ENCODE measurements at places on chromosomes 1 and 21. TPM values are rescaled to one million over a fixed set of nuclear protein-coding genes. Genes with fewer than 3 reads are reported as not detected.

Gene TMEM125
- total RNA-seq = 19.7 TPM

- H3K4me1 ChIP-seq = peaks cover 35% of the 10 kb centered on the region
- peak overlapping the region; percentile 83 for H3K4me3 ChIP-seq
- DNase-seq = peak; percentile 82
- peaks cover 12% of the 10 kb centered on the region for H3K27me3 ChIP-seq
- no peak overlapping the region for H3K27ac ChIP-seq
Observed at GRCh38 chr21:31557421-31558188, 101.9 kb upstream of the SOD1 start.

DNA sequence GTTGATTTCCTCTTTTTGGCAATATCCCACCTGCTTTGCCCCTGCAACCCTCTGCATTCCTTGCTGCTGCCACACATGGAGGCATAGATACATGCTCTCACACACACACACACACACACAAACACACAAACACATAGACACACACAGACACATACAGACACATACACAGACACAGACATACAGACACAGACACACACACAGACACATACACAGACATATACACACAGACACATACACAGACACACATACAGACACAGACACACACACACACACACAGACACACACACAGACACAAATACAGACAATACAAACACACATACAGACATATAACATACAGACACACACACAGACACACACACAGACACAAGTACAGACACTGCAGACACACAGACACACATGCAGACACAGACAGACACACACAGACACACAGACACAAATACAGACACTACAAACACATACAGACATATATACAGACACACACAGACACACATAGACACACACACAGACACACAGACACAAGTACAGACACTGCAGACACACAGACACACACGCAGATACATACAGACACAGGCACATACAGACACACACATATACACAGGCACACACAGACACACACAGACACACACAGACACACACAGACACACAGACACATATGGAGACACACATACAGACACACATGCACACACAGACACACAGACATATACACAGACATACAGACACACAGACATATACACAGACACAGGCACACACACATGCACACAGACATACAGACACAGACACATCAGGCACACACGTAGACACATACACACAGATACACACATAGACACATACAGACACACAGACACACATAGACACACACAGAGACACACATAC lies 83.3 kb downstream of the MAP3K7CL start:
- no peaks in the 10 kb centered on the region for H3K4me1 ChIP-seq
- no peaks in the 10 kb centered on the region for H3K27me3 ChIP-seq
- H3K27ac ChIP-seq = no peak overlapping the region
- no peak overlapping the region for H3K4me3 ChIP-seq
- no peak for DNase-seq

DNA sequence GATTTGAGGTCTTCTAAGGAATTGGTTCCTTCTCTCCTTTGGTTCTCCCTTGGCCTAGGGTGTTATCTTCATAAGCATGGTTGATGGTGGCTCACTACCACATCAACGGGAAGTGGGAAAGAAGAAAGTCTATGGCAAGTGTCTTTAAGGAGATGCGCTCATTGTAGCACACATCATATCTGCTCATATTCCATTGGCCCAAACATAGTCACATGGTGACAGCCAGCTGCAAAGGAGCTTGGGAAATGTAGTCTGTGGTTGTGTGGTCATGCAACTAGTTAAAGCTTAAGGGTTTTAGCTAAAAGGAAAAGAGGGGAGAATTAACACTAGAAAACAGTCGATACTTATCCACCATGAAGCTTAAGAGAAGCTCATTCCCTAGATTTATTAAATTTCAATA lies 11.4 kb upstream of the MRPS6 start:
- peaks cover 15% of the 10 kb centered on the region for H3K27me3 ChIP-seq
- no peak overlapping the region for H3K4me3 ChIP-seq
- peak; percentile 61 for DNase-seq
- no peaks in the 10 kb centered on the region for H3K4me1 ChIP-seq
- no peak overlapping the region for H3K27ac ChIP-seq

- H3K4me1 ChIP-seq = no peaks in the 10 kb centered on the region
- no peak overlapping the region for H3K27ac ChIP-seq
- no peaks in the 10 kb centered on the region for H3K36me3 ChIP-seq
- no peak for DNase-seq
- no peaks in the 10 kb centered on the region for H3K27me3 ChIP-seq
- no peak overlapping the region for H3K4me3 ChIP-seq
Observed at GRCh38 chr1:119394085-119394484, 20.9 kb upstream of the HSD3B2 start.

DNA sequence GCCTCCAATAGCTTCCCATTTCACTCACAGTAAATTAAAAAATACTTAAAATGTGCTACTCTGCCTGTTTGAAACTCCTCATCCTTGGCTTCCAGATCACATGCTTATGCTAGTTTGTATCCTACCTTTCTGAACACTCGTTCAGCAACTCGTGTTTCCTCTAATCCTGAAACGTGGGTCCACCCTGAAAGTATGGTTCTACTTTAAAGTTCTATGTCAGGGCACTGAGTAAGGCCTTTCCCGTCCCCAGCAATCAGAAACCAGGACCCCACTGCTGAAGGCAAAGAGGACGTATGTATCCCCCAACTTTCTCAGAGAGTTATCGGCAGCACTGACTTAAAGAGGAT lies 419 bp upstream of the TSEN15 start:
- H3K36me3 ChIP-seq = peaks cover 7% of the 10 kb centered on the region
- H3K4me3 ChIP-seq = peak overlapping the region; percentile 90
- DNase-seq = no peak

DNA sequence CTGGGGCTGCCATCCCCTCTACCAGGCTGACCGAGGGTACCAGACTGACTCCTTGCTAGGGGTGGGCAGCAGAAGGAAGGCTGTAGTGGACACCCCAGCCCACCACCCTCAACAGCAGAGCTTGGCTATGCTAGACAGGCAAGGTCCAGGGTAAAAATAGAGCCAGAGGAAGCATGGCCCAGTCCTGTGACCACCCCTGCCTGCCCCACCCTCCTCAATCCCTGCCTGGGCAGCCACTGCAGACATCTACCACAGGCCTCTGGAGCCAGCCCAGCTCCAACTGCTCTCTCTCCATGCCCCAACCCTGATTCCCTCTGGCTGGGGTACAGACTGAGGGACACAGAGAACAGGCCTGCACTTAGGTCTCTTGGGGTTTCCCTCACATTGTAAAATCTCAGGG lies 1.7 kb downstream of the S100A1 start:
- no peak overlapping the region for H3K27ac ChIP-seq
- H3K27me3 ChIP-seq = no peaks in the 10 kb centered on the region
- H3K4me1 ChIP-seq = no peaks in the 10 kb centered on the region
- peaks cover 12% of the 10 kb centered on the region for H3K36me3 ChIP-seq
- H3K4me3 ChIP-seq = no peak overlapping the region
- no peak for DNase-seq

Gene LAX1
- total RNA-seq = not detected
